ENCODE measurements at places on chromosomes 3 and 15.
A peak's percentile ranks its signal among the peaks of the same experiment; 100 is the strongest.

DNA sequence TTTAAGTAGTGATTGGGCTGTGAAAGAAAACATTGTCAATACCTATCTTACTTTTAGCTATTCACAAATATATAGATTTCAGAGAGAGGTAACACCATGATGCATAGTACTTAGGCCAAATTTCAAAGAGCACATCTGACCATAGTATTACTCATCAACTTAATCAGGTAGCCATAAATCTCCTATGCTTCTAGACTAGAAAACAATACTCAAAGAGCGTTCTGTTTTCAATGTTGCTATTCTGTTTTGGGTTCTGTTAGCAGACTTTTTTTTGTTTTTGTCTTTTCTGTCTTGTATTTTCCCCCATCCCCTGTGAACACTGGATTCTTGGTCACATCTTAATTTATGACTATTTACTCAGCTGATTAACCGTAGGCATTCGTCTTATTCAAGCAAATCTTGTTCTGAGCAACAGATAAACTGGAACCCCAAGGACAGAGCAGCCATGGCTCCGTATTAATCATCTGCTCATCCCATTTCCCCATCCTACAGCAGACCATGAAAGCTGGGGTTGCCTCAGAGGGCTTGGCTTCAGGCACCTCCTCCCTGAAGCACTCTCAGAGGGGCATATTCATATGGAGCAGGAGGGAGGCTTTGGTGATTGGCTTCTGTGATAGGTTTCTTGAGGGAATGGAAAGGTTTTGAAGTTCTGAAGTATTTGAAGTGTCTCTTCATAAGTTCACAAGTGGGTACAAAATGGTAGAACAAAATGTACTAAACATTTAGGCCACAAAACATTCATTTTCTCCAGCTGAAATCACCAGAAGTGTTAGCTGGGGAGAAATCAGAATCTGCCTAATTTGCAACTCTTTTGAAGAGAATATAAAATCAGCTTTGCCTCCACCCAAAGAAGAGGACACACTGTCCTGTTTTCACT is 105.3 kb downstream of the TNIK start:
- DNase-seq, result no peak

- DNase-seq, result no peak
Observed at GRCh38 chr3:52325686-52326085, 9.6 kb downstream of the DNAH1 start.

DNA sequence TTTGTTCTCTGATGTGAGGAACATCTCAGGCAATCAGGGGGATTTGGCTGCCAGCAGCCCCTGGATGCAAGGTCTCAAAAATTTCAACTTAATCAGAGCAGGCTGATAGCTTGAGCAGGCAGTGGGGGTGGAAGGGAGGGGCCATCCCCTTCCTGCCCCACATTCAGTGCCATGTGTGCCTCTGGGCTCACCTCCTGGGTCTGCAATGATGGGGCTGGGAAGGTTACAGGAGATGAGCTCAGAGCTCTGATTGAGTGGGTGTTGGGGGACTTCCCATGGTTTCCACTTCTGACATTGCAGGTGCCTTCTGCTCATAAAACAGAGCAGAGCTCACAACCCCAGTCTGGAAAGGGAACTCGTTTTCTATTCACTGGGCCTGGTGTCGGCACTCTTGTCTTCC is 37.0 kb downstream of the PARP16 start:
- peak; percentile 70 for DNase-seq

DNA sequence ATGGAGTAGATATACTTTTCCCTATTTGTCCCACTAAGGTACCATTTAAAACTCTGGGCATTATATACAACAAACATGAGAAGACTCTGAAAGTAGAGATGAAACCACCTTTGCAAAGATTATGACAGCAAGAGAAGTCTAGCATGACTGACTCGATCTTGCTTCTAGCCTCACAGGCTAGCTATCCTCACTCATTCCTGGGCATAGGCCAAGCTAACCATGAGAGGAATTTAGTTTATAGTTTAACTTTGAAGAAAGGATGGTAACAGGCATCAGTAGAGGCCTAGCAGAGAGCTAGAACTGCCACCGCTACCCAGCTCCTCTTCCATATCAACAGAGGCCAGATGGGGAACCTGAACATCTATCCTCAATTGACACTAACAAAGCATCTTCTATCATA is 63.5 kb upstream of the FSIP1 start:
- no peak for DNase-seq

DNA sequence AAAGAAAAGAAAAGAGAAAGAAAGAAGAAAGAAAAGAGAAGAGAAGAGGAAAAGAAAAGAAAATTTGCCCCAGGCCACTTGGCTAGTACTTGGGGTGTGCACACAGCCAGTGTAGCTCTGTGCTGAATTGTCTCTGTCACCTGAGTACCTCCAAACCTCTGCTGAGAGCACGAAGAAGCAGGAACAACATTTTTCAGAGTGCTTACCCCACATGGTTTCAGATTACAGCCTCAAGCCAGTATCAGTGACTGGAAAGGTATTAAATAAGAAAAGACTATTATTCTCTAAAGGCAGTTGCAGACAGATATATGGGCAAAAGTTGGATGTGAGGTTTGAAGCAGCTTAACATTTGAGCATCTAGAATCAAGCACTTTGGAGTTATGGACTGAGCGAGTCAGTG is 113.3 kb upstream of the PHLDB2 start:
- DNase-seq, result no peak

- DNase-seq, result peak; percentile 37
Observed at GRCh38 chr3:13069495-13069894, 3.7 kb downstream of the IQSEC1 start.

DNA sequence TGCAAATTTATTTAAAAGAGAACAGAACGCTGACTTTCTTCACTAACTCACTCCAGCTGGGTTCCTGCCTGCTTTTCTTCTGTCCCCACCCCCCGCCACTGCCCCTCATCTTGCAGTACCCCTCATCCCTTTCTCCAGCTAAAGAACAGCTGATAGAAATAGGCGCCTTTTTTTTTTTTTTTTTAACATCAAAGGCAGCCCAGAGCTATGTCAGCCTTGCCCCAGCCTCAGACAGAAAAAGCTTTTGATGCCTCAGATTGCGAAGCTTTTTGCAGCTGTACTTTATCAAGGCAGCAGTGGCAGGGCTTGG is 1.8 kb downstream of the CADPS start:
- no peak for DNase-seq

GRCh38 chr3:183526838-183527427 is 28.6 kb downstream of the KLHL6 start:
- DNase-seq, result no peak

- no peak for DNase-seq
Observed at GRCh38 chr15:60673918-60674558, 195.1 kb upstream of the ICE2 start.

DNA sequence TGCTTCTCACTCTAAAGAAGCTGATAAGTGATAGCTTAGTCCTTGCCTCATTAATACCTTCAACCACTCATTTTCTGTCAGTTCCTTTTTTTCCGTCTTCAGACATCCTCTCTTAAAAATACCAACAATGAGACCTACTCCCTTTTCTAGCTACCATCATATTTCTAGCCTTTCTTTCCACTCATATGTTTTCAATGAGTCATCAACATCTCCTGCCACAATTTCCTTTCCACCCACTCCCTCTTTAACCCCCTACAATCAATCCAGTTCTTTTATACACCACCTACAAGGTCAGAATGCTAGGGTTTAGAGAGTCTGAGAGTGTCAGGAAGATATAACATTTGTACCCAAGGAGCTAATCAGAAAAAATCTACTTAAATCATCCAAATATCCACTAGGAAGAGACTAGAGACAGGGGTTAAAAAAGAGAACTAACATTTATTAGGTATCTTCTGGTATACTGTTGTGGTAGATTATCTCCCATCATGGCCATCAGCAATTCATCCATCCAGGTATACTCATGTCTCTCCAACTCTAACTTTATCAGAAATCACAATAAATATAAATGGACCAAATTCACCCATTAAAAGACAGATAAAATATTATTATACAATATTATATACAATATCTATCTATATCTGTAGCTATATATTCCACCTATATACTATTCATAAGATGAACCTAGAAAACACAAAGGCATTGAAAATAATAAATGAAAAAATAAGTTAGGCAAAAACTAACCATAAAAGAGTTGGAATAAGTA is 42.5 kb downstream of the MYLK start:
- DNase-seq, result no peak

DNA sequence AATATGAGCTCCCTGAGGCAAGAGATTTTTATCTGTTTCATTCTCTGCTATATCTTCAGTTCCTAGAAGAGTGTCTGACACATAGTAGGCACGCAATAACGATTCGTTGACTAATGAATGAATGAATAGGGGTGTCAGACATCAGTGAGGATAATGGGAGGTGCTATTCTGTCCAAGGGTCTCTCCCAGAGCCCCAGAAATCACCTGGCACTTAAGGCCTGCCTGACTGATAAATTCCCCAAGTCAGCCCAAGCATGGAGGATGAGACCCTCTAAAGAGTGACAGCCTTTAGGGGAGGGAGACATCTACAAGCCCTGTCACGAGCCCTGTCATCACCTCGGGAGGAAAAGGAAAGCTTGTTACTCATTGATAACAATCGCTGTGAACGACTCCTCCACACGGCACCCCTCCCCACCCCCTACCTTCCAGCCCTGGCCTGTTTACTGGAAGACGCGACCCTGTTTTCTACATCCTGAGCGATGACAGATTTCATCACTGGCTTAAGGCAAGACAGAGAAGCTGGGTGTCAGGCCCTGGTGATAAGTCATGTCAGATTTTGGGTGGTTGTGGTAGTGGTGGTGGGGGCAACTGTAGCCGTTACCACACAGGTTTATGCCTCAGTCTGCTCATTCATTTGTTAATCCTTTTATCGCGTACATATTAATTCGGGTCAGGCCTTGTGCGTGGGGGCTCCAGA is 23.1 kb downstream of the BHLHE40 start:
- no peak for DNase-seq

- DNase-seq, result no peak
Observed at GRCh38 chr3:50201573-50202315, 3.3 kb upstream of the SLC38A3 start.

DNA sequence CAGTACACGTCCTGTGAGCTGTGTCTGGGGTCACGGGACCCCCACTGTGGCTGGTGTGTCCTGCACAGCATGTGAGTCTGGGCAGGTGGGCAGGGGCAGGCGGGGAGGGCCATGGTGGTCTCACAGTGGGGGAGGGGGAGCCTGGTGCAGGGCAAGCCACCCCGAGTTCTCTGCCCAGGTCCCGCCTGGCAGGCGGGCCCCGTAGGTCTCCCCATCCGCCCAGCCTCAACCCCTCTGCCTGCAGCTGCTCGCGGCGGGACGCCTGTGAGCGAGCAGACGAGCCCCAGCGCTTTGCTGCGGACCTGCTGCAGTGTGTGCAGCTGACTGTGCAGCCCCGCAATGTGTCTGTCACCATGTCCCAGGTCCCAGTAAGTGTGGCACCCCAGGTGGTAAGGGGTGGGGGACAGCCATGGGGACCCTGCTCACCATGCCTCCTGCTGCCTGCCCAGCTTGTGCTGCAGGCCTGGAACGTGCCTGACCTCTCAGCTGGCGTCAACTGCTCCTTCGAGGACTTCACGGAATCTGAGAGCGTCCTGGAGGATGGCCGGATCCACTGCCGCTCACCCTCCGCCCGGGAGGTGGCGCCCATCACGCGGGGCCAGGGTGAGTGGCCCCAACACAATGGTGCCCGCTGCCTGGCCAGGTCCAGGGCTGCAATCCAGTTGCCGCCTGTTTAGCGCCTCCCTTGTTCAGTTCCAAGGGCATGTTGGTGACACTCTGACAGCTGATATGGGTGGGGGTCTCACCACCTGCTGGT is 21.9 kb downstream of the PLXNA1 start:
- DNase-seq, result no peak

DNA sequence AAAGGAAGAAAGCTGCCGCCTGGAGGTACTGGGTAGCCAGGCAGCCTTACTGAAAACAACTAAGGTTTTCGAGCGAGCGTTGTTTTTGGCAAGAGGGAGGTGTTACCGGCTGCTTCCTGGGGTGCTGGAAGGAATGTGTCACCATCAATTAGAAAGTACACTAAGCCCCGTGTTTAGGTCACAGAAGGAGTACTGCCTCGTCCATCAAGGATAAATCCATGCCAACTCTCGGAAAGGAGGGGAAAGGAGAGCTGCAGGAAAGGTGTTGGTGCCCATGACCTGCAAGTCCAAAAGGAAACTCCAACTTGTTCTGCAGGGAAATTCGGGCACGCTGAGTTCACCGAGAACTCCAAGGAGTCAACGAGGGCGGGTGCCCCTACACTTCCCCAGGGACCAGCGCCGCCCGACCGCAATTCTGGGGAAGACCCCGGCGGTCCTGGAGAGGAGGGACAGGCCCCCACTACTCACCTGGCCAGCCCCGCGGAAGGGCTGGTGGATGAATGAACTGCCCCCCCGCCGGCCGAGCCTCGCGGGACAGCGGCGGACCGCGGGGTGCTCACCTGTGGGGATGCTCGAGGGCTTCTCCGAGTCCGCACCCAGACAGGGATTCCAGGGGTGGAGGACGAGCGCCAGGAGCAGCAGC is 542 bp downstream of the PLOD2 start:
- DNase-seq, result no peak

DNA sequence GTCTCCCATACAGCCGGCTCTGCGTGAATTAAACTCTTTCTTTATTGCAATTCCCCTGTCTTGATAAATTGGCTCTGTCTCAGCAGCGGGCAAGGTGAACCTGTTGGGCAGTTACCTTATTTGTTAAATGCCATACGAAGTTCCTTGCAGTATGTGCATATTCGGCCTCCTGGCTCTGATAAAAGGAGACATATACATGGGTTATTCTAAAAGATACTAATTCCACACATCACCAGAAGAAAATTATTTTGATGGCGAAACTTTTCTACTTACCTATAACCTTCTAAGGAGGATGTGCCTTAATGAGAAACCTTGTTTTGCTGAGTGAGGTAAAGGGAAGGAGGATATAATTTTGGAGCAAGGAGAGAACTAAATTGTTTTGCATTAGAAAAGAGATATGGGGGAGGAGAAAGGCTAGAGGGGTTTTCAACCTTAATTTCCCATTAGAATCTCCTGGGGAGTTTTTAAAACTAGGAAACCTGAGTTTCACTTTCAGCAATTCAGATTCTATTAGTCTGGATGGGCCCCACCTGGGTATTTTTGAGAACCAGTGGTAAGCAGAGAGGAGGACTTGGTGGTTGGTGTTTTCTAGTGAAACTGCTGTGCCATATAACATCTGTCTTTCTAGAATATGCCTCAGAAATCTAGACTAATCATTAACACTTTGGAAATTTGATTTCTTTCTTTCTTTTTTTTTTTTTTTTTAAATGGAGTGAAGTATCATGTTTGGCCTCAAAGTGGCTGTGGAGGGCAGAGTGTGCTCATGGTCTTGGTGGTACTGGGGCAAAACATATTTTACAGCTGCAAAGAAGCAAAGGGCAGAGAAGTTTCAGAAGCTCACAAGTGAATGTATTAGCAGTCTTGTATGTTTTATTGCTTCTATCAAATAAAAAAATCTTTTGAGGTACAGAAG is 23.0 kb downstream of the NANOGP8 start:
- DNase-seq, result no peak

DNA sequence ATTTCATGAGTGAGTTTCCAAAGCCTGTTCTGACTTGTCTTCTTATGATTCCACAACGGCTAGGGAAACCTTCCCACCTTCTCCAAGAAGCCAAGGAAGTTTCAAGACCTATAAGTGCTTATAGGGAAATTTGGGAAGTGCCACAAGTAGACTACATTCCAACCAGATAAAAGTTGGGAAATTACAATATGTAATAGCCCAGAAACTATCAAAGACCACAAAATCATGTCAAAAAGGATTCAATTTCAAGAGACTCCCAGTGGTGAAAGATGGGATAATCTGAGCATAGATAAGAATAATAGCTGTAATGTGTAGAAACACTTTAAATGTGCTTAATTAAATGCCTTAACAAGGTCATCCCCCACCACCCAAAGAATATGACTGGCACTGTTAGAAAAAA is 169.2 kb upstream of the SLC2A2 start:
- DNase-seq, result no peak

GRCh38 chr3:178170698-178171535 is 365.3 kb upstream of the KCNMB2 start:
- DNase-seq, result no peak

Data from activated CD4-positive, alpha-beta T cell treated with anti-CD3 and anti-CD28 coated beads, Interleukin-2, amount 50 U/mL, for 24 hours (primary cell).